Epithelial cell of proximal tubule (primary cell): ENCODE measurements at places on chromosomes 5 and 9. TPM values are rescaled to one million over a fixed set of nuclear protein-coding genes. Genes with fewer than 3 reads are reported as not detected.

Gene PAX5
- total RNA-seq = under 0.01 TPM in 1 of 2 replicates, not detected in the other

Gene IRX2
- 17.2 and 19.3 TPM in 2 replicates for total RNA-seq

Gene SLC25A46
- total RNA-seq = 32.8 and 49.4 TPM in 2 replicates

Gene TMEM174
- total RNA-seq = not detected in 2 replicates

Gene ANKRD34B
- 1.2 TPM in 2 replicates for total RNA-seq

Gene TOR1A
- total RNA-seq = 48.8 and 77.8 TPM in 2 replicates
